ENCODE measurements at places on chromosomes 11 and 22.

DNA sequence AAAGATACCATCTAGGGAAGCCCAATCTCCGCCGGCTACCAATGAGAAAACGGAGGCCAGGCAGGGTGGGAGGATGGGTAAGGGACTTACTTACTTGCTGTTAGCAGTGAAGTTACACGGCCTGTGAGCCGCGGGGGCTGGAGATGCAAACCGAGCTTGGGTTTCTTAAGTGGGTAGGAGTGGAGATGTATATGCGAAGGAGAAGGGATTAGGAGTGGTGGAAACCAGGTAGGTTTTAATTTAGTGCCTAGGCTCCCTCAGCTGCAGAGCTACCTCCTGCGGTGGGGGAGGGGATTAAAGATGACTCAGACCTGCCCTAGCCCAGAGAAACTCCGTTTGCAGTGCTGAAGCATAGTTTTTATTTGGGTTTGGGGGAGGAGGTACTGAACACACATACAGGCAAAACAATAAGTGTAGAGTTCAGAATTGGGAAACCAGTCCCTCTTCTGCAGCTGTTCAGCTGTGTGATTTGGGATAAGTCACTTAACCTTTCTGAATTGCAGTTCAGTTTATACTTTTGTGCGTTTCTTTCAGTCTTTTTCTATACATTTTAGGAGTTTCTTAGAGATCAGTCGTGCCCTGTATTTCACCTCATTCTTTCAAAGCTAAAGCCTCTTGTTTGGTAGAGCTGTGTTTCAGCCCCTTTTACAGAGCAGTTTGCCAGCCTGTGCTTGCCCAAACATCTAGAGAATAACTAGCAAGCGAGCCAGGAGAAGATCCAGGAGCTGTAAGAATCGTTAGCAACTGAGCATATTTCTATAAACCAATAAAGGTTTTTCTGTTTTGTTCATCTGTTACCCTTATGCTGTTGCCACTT is 596 bp upstream of the TNRC6B start:
- DNase-seq: no peak

DNA sequence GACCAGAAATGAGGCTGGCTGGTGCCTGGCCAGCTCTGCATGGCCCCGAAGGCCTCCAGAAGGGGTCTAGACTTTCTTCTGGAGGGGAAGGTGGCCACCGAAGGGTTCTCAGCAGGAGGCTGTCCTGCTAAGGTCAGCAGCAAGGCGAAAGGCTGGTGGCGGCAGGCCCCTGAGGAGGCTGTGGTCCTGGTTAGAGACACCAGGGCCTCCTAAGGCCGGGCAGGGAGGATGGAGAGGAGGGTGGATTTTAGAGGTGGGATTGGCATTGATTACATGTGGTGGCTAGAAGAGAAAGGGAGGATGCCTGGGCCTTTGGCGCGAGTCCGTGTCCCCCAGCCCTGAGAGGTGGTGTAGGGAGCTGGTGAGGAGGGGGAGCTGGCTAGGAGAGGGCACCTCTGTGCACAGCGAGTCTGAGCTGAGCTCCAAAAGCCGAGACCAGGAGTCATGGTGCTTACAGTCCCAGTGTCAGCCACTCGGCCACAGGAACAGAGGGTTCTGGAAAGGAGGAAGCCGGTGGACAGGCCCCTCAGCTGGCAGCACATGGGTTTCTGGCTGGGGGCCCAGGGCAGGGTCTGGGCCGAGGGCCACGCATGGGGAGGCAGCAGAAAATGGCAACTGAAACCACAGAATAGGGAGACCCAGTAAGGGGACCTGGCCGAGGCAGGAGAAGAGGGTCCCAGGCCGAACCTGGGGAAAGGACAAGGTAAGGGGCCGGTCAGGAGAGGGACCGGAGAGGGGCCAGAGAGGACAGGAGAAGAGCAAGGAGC is 2.5 kb downstream of the FERMT3 start:
- no peak for DNase-seq

- no peak for DNase-seq
Observed at GRCh38 chr11:121589946-121590537, 137.3 kb upstream of the SORL1-AS1 start.

DNA sequence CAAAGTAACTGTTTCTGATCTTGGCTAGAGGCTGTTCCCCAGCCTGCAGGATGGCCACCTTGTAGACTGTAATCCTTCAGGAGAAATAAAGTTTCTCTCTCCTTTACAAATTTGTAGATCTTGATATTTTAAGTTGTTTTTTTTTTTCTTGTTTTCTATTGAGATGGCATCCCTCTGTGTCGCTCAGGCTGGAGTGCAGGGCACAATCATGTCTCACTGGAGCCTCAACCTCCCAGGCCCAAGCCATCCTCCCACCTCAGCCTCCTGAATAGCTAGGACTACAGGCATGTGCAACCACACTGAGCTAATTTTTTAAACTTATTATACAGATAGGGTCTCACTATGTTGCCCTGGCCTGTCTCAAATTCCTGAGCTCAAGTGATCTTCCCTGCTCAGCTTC is 389.8 kb upstream of the LRRC4C start:
- no peak for DNase-seq

DNA sequence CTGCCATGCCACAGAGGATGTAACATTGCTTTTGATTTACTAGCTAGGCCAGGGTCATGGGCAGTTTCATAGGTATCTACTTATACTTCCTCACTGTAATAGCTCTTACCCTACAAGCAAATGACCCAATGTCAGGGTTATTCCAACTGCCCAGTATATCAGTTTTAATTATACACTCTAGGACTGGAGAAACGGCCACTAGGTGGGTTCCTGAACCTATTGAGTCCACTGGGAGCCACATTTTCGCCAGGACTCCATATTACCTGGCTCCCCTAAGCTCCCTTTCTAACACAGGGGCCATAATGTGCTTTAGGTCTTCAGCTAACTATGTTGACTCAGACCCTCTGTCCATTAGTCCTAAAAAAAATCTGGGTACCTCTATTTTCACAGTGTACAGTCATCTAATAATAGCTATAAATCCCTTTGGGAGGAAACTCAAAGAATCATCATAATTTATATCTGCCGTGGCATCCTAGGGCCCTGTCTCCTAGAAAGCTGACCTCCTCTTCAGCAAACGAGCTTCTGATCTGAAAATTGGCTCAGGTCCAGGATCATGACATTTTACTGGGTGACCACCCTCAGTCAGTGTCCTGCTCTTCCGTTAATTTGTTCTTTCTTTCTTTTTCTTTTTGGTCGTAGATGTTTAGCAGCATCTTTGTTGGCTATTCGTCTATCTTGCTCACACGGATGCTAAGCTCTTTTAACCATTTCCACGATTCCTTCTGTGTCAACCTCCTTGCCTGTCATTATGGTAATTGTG is 244.3 kb downstream of the FAM76B start:
- no peak for DNase-seq

- DNase-seq: no peak
Observed at GRCh38 chr22:39908737-39909136, 7.9 kb downstream of the GRAP2 start.

GRCh38 chr22:50600538-50600937 is at the start of gene MAPK8IP2:
TSS of gene MAPK8IP2 (plus strand) at chr22:50600793. CDS start at chr22:50600819, 26 bp downstream.
- no peak for DNase-seq

GRCh38 chr22:24140357-24140756 is 40.9 kb upstream of the SUSD2 start:
- no peak for DNase-seq

DNA sequence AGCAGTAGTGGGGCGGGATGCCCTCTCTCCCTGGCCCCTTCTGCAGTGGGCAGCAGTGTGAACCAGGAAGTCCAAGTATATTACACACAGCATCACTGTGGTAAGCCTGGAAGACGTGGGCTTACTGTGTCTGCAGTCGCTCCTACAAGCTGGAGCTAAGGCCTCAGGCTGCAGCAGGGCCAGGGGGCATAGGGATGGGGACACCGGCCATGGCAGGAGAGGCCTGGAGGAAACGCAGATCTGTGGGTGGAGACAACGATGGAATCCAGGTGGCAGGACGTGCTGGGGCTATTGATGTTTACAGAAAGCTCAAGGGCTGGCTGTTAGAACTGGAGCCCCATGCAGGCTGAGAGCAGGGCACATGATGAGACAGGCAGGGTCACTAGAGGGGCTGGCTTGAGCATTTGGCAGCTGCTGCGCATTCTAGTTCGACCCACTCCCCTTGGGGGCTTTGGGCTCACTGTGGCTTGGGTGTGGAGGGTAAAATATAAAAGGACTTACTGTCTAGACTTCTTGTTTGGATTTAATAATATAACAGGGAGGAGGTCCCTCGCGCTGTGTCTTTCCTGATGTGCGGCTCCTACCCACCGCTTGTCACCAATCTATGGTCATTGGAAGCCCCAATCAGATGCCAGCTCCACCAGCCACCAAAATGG is 539.5 kb downstream of the TBC1D22A start:
- DNase-seq: no peak

GRCh38 chr22:50302041-50302541 is 5.4 kb downstream of the PLXNB2 start:
- DNase-seq: no peak

- DNase-seq: no peak
Observed at GRCh38 chr11:106706355-106706754, 311.9 kb downstream of the GUCY1A2 start.

DNA sequence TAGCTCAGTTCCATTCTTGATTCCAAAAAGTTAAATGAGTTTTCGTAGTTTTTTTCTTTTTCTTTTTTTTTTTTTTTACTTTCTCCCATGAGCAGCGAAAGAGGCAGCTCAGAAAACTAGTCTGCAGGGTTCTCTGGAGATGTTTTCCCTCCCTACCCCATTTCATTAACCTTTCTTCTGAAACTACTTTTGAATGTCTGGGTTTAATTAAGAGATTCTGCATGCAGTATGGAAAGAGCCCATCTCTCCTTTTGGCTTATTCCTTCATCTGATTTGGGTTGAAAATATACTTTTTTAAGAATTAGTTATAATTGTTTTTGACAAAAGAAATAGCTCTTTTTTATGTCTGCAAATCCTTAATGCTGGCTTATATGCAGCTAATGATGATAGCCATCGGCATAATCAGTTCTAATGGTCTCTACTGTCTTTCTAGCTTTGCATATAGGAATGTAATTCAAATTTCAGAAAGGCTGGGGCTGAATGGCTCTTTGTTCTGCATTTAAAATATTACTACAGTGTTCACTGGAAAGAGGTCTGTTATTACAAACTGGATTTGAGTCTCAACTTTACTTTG is 265.3 kb downstream of the FAT3 start:
- DNase-seq: no peak

GRCh38 chr11:82085493-82085892 is 648.2 kb downstream of the FAM181B start:
- no peak for DNase-seq

DNA sequence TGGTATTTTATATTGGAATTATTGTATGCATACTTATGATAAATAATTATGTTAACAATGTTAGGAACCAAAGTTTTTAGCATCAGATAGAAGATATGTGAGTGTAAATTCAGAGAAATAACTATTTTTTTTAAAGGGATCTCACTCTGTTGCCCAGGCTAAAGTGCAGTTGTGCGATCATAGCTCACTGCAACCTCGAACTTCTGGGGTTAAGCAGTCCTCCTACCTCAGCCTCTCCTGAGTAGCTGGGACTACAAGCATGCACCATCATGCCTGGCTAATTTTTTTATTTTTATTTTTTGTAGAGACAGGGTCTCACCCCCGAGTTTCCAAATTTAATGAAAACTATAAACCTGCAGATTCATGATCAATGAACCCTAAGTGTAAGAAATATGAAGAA is 33.6 kb upstream of the RCE1 start:
- no peak for DNase-seq

DNA sequence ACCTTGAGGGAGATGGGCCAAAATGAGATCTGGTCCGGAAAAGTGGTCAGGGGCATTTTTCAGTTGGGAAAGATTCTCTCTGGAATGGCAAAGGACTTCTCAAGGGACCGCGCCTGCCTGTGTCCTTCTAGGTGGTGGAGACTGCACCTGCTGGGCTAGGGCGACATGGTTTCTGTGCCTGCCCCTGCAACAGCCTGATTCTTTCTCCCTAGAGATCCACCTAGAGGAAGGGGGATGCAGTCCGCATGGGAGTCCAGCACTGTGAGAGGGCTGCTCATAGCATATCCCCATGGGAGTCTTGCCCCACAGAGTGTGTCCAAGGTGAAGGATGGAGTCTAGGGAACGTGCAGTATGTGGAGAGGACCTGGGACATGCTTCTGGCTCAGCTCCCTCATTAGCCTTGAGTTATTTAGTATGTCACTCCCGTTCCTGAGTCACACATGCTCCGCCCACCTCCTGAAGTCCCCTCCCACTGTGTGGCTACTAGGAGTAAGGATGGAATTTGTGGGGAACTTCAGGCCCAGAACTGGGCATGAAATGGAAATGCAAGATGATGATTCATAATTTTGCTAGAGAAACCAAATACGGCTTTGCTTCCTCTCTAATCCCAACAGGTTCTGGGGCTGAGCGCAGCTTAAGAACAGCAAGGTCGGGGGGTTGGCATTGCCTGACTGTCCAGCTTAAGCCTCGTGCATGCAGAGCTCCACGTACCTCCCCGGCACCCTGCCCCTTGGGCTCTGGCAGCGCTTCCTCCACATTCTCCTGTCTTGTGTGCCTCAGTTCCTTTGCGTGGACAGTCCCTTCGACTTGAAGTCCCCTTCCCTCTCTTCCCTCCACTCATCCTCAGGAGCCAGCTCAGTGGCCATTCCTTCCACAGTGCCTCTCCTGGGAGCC is 35.0 kb downstream of the GRIK4 start:
- no peak for DNase-seq

DNA sequence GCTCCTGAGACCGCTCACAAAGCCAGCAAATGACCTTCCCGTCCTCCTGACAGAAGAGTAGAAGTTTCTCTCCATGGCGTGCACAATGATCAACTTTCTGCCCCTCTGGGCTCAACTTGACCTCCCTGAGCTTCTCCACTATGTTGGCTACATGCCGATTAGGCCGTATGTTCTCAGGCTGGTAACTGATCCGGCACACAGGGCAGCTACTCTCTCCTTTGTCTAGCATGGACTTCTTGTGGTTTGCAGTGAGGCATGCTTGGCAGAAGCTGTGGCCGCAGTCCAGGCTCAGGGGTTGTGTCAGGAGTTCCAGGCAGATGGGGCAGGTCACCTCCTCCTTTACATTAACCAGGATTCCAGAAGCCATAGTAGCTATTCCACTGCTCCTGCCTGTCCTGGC is 5.1 kb downstream of the TRIM5 start:
- no peak for DNase-seq

GRCh38 chr11:60830478-60831142 is 11.3 kb upstream of the CCDC86 start:
- no peak for DNase-seq

DNA sequence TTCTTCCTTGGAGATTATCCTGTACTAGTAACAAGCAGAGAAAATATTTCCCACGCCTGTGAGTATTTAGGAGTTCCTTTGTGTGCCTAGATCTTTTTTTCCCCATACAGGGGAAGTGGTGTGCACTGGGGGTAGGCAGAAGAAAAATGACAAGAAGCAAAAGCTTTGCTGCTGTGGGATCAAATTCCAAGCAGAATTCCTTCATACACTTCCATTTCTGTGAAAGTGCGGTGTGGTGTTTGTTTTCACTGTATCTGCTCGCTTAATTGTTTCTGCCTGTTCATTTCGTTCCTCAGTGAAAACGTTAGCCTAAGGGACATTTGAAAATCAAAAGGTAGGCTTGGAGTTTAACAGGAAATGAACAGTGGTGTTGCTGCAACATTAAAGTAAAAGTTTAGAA is 47.9 kb downstream of the BLID start:
- no peak for DNase-seq

GRCh38 chr11:32852207-32852606 is 22.5 kb downstream of the PRRG4 start:
- no peak for DNase-seq

- no peak for DNase-seq
Observed at GRCh38 chr22:48954781-48955311, 872.8 kb downstream of the BRD1 start.

- no peak for DNase-seq
Observed at GRCh38 chr22:47001288-47001687, 238.8 kb downstream of the TBC1D22A start.
